Activated CD8-positive, alpha-beta memory T cell treated with anti-CD3 and anti-CD28 coated beads for 48 hours (primary cell): ENCODE measurements at places on chromosomes 1 and 21.

DNA sequence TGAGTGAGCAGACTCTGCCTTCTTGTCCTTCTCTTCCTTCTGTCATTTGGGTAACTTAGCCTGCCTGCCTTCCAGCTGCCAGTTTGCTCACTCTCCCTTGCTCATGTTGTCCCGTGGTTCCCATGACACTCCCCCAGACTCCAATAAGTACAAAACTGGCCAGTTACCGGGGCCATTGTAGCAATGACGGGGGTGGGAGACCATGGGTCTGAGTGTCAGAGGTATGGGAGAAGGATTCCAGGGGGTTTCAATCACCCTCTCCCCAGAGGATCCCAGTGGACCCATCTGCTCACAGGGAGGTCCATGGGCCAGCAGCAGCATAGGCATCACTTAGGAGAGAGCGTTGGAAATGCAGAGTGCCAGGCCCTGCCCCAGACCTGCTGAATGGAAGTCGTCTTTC, 51.3 kb downstream of the CAPN9 start:
- no peak for DNase-seq

GRCh38 chr1:151985270-151985669, 8.4 kb downstream of the S100A10 start:
- no peak for DNase-seq

- no peak for DNase-seq
These were observed 13.2 kb upstream of the TUFT1 start for GRCh38 chr1:151526735-151527525.

DNA sequence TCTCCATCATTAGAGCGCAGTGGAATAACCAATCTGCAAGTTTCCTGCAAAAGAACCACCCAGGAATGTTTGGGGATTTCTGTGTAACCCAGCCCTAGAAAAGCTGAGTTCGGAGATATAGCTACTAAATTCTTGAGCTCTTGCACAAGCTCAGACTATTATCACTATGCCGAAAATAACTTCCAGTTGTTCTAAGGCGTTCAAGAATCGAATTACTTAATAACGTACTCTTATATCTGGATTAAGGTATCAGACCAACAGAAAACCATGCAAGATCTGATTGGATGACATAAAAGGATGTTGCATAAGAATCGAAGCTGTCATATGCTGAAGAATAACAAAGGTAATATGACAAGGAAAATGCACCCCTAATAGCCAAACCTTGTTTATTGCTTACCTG, 7.5 kb upstream of the LAMC2 start:
- no peak for DNase-seq

DNA sequence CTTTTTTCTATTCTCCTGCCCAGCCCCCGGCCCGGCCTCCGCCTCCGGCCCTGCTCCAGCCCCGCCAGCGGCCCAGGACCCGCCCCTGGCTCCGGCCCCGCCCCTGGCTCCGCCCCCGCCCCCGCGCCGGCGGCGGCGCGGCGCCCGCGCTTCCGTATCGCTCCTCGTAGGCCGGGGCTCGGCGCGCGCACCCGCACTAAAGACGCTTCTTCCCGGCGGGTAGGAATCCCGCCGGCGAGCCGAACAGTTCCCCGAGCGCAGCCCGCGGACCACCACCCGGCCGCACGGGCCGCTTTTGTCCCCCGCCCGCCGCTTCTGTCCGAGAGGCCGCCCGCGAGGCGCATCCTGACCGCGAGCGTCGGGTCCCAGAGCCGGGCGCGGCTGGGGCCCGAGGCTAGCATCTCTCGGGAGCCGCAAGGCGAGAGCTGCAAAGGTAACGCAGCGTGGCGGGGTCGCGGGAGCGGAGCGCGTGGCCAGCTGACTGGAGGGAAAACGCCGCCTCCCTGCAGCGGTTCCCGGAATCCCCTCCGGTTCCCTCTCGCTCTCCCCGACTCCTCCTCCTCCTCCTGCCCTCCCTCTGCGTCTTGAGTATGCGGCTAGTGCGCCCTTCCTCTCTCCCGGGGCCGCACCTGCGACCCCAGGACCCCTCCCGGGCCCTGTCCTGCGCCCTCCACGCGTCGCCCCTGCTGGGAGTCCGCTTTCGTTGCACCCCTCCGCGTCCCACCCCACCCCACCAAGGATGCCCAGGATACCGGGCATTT, at the start of gene IFNAR2:
IFNAR2 (plus strand) TSS at position 155 of the 761 bp plus-strand sequence. CDS start 11,985 bp downstream, outside the sequence.
- DNase-seq = peak; percentile 49

GRCh38 chr1:55235722-55236121, 20.6 kb upstream of the USP24 start:
- DNase-seq = no peak

- DNase-seq = no peak
These were observed 45.6 kb downstream of the CDC7 start for GRCh38 chr1:91546301-91546581.

GRCh38 chr1:17669866-17670451, 85.2 kb upstream of the ACTL8 start:
- DNase-seq = no peak
